ENCODE measurements at places on chromosomes 12 and 14.

- no peak for DNase-seq
Measured at GRCh38 chr12:113292091-113292490, 42.8 kb downstream of the SLC8B1 start.

GRCh38 chr12:2334271-2334670, 281.5 kb downstream of the CACNA1C start:
- DNase-seq: no peak

DNA sequence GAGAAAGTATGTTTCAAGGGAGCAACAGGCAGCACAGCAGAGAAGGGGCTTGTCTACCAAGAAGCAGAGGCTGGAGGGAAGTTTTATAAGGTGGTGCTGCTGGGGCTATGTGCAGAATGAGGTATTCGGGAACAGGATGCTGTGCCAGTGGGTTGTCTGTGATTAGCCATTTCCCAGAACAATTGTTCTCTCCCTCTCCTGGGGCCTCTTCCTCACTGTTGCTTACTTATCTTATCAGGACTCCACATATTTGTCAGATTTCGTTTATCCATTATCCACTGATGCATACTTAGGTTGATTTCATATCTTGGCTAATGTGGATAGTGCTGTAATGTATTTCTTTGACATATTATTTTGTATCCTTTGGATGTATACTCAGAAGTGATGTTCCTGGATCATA, 195.1 kb upstream of the RTL1 start:
- no peak for DNase-seq

GRCh38 chr12:64724201-64724745, 34.9 kb downstream of the GNS start:
- no peak for DNase-seq

DNA sequence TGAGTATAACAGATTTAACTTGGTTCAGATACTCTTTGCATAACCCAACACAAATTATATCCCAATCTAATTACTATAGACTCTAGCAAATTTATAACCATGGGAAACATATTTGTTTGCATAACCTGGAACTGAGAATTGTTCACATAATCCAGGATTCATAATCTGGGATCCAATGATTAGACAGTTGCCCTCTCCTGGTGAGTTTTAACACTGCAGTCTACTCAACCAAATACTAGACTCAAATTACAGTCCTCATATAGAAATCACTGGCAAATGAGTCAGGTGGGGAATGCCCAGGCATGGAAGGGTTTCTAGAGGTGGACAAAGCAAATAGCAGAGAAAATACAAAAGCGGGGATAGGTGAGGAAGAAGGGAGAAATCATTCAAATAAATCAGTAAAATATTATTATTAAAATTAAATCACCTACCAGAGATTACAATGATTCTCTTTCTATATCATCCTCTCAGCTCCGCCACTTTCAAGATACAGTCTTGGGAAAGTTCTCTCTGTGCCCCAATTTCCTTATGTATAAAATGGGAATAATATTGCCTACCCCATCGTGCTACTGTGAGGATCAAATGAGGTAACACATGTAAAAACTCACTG, 9.4 kb downstream of the GCH1 start:
- no peak for DNase-seq

- DNase-seq: no peak
Measured at GRCh38 chr12:43675048-43675904, 83.3 kb downstream of the PUS7L start.

All from stimulated activated CD4-positive, alpha-beta T cell treated with anti-CD3 and anti-CD28 coated beads, Interleukin-12 subunit alpha, Interleukin-12 subunit beta, amount 100 ng/mL, for 48 hours (primary cell).